ENCODE measurements at places on chromosomes 7 and 10.

GRCh38 chr10:14598809-14599764, 175.6 kb downstream of the FAM107B start:
- DNase-seq, result no peak

DNA sequence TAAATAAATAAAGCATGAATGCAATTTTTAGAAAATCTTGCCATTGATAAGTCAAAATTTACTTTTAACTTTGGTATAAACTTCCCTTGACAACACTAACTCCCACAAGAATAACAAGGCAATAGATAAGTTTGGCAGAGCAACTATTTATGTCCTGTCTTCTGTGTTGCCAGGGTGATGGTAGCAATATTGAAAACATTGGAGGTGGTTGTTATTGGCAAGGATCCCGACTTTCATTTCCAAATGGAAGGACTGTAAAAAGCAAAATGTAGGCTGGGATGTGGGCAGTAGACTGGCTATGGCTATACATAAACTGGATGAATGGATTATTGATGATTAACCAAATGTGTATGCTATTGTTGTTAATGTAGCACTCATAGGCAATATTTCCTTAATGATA, 134.9 kb upstream of the CACNA2D1 start:
- DNase-seq, result no peak

DNA sequence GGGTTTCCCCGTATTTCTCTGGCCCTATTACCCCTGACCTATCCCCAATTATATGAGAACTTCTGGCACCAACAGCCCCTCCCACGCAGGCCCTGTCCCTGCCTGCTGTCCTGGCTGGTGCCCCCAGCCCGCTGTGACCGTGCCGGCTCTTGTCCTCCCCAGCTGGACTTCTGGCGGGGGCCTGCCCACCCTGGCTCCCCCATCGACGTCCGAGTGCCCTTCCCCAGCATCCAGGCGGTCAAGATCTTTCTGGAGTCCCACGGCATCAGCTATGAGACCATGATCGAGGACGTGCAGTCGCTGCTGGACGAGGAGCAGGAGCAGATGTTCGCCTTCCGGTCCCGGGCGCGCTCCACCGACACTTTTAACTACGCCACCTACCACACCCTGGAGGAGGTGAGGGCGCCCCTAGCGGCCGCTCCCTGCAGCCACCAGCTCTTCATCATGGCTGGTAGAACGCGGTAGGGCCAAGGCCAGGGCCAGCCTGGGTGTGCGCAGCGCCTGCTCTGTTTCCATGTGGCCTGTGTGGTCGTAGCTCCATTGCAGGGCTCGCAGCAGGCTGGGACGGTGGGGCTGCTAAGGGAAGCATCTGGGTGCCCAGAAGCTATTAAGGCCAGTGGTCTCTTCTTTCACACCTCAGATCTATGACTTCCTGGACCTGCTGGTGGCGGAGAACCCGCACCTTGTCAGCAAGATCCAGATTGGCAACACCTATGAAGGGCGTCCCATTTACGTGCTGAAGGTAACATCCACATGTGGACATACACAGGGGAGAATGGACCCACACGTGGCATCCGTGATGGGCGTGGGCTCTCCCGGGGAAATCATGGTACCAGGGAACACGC, 1.4 kb downstream of the CPA1 start:
- DNase-seq, result no peak

DNA sequence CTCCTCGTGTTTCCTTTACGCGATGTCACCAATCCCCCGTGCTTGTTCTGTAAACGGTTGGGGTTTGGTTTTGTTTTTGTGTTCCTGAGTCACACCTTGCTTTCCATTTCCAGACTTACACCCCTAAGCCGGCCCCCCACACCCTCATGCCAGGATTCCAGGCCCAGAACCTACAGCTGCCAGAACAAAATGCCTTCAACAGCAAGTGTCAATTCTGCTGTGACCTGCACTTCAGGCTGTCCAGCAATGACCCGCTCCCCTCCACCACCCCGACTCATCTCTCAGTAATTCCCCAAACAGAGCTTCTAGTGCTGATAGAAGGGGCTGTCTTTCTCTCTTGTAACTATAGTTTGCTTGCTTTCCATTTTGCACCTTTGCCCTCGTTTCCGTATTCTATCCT, 722.1 kb upstream of the CELF2 start:
- no peak for DNase-seq

- no peak for DNase-seq
These were observed 69.0 kb downstream of the CASD1 start for GRCh38 chr7:94578614-94579013.

GRCh38 chr7:32427769-32428291, 62.4 kb downstream of the LSM5 start:
- peak; percentile 92 for DNase-seq

- DNase-seq, result peak; percentile 31
These were observed 772 bp downstream of the SGMS1 start for GRCh38 chr10:50622706-50623662.

- DNase-seq, result no peak
These were observed 55.9 kb downstream of the FAM204A start for GRCh38 chr10:118286051-118286838.

DNA sequence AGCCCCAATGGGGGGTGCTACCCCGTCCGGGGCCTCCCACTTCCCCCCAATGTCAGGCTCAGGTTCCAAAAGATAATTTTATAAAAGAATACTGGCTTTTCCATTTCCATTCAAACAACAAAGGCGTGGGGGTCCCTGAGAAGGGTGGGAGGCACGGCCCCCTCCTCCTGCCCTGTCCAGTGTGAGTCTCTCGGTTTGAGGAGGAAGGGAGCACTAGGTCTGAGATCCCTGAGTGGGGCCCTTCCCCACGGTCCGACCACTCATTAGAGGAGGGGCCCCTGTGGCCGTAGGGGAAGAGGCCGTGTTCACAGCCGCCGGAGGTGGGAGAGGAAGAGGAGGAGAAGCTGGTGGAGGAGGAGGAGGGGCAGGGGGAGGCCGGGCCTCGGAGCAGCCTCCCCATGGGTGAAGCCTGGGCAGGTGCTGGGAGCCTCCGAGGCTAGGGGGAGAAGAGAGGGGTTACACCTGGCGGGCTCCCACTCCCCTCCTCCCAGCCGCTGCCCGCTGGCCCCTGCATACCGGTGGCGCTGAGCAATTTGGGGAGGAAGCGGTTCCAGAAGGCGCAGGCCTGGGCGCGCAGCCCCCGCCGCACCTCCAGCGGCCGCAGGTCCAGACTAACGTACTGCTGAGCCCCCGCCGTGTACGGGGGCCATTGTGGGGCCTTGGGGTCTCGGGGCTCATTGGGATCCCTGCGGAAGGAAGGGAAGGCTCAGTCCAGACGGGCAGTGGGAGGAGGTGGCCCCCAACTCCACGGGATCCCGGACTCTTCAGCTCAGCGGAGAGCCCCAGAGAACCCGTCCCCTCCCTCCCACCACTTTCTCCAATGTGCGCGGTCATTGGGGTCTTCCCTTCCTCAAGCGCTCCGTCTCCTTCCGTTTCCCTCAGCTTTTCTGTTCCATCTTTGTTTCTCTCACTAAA, 1.4 kb upstream of the UFSP1 start:
- DNase-seq, result no peak

- no peak for DNase-seq
These were observed 12.6 kb downstream of the HPS1 start for GRCh38 chr10:98433881-98434732.

- DNase-seq, result no peak
These were observed 4.1 kb downstream of the NHLRC2 start for GRCh38 chr10:113858541-113858940.

- DNase-seq, result no peak
These were observed 99.6 kb downstream of the JMJD1C start for GRCh38 chr10:63365976-63366765.

- no peak for DNase-seq
These were observed 717.1 kb downstream of the GRID1 start for GRCh38 chr10:85649461-85649860.

- DNase-seq, result no peak
These were observed 119.3 kb upstream of the PRKCQ start for GRCh38 chr10:6699336-6699735.

- no peak for DNase-seq
These were observed 147.3 kb downstream of the MGMT start for GRCh38 chr10:129614341-129614740.

GRCh38 chr10:62083412-62084267, 182.1 kb downstream of the ARID5B start:
- no peak for DNase-seq

- DNase-seq, result no peak
These were observed 12.7 kb downstream of the LMTK2 start for GRCh38 chr7:98119256-98119918.

- no peak for DNase-seq
These were observed 221.3 kb downstream of the PTPRN2 start for GRCh38 chr7:158366346-158366745.

DNA sequence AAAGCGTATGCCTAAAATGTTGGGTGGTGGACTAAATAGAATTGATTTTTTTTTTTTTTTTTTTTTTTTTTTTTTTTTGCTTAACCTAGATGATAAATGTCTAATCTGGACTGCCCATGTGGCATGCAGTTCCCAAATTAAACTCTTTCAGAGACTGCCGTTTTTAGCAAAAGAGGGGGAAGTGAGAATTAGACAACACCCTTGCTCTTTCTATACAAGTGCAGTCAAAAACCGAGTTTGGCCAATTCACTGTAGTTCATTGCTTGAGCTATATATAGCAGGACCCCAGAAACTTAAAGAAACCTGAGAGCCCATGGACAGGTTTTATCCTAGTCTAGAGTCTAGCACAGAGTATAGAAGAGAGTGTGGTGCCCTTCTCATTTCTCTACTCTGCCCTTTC, 141.9 kb downstream of the GRM3 start:
- DNase-seq, result peak; percentile 34

All from suppressor macrophage (primary cell).